ENCODE measurements at places on chromosomes 13 and 19. TPM values are rescaled to one million over a fixed set of nuclear protein-coding genes. Genes with fewer than 3 reads are reported as not detected.

MEIOSIN gene
- not detected for total RNA-seq

GARIN5A gene
- total RNA-seq = 2.9 TPM

ZNF470 gene
- 2.6 TPM for total RNA-seq

ZNF573 gene
- total RNA-seq = 3.9 TPM

- DNase-seq = no peak
Measured at GRCh38 chr13:49098771-49099512, 121.2 kb upstream of the MLNR start.

- DNase-seq = peak; percentile 26
Measured at GRCh38 chr19:13588957-13589833, 82.9 kb upstream of the CACNA1A start.

GRCh38 chr19:53780506-53780905 is 43.6 kb downstream of the NLRP12 start:
- DNase-seq = no peak

GRCh38 chr13:49303533-49304252 is 56.0 kb downstream of the CDADC1 start:
- no peak for DNase-seq

- no peak for DNase-seq
Measured at GRCh38 chr13:43783820-43784219, 3.0 kb downstream of the ENOX1 start.

DNA sequence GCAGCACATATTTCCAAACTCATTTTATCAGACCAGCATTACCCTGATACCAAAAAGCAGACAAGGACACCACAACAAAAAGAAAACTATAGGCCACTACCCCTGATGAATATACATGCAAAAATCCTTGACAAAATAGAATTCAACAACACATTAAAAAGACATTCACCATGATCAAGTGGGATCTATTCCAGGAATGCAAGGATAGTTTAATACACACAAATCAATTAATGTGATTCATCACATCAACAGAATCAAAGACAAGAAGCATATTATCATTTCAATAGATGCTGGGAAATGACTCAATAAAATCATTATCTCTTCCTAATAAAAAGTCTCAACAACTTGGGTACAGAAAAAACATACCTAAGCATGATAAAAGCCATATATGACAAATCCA is 11.2 kb downstream of the ZNF347 start:
- DNase-seq = no peak

DNA sequence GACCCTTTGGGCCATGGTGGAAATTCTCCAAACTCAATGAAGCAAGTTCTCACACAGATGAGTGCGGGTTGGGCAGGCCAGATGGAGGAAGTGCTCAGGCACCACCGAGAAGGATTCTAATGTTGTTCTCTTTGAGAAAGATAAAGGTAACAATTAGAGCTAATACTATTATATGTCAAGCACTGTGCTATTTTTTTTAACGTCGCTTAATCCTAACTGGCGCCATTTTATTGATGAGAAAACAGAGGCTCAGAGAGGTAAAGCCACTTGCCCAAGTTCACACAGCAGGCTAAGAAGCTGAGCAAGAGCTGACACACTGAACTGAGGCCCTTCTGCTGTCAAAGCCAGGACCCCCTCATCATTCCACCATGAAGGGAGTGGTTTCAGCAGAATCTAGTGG is 1.0 kb downstream of the FBL start:
- no peak for DNase-seq

DNA sequence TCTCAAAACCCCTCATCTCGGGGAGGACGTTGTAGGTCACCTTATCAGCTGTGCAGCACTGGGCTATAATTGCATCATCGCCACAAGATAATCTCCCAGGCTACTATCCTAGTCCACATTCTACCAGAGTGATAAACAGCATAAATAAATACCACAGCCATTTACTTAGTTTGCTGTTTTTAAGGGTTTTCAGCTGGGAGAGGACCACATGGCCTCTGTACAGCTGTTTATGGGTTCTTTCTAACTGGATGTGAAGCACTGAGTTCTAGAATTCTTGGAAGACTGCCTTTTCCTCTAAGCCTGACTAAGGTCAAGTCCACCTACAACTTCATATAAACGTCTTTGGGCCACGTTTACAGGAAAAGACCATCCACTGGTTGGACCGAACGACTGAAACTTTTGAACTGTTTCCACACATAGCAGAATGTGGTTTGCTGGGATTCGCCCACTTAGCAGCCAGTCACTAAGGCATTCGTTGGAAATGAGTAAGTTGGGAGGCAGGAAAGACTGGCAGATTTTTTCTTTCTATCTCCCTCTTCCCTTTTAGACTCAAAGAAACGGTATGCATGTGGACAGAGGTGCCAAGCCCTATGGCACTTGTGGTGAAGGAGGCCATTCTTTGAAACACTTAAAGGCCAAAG is 752.5 kb upstream of the SGCG start:
- no peak for DNase-seq

GRCh38 chr19:49441960-49442350 is 628 bp upstream of the SLC17A7 start:
- DNase-seq = no peak

GRCh38 chr19:10122045-10122444 is 2.3 kb upstream of the EIF3G start:
- DNase-seq = no peak

DNA sequence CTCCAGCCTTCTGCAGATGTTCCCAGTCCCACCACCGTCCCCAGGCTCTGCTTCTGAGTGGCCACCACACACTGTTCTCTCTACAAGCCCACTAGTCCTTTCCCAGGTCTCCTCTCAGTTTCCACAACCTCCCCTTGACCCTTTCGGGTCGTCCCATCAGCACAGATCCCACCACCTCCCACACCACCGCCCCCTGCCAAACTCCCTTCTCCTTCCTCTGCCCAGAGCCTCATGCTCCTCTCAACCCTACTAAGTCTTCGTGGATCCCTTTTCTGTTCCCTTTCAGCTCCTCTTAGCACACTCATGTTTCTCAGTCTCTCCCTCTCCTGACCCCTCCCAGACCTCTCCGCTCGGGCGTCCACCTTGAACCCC is 1.9 kb downstream of the NAPA start:
- peak; percentile 85 for DNase-seq

GRCh38 chr13:112220296-112220875 is 153.4 kb downstream of the SOX1 start:
- DNase-seq = peak; percentile 65

DNA sequence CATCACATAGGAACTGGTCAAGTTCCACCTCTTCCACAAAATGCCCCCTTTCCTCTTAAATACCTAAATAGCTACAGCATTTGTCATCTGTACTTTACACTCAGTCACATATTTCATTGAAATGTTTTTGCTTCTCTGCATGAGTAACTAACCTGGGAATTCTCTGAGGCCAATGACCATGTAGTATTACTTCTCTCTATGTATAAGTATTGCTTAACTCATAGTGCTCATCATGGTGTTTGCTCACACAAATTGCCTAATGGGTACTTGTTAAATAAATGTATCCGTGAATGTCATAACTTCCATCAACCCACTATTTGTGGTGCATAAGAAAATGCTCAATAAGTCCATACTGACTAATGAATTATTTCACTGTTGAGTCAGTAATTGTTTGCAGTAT is 115.5 kb downstream of the FGF14 start:
- DNase-seq = no peak

DNA sequence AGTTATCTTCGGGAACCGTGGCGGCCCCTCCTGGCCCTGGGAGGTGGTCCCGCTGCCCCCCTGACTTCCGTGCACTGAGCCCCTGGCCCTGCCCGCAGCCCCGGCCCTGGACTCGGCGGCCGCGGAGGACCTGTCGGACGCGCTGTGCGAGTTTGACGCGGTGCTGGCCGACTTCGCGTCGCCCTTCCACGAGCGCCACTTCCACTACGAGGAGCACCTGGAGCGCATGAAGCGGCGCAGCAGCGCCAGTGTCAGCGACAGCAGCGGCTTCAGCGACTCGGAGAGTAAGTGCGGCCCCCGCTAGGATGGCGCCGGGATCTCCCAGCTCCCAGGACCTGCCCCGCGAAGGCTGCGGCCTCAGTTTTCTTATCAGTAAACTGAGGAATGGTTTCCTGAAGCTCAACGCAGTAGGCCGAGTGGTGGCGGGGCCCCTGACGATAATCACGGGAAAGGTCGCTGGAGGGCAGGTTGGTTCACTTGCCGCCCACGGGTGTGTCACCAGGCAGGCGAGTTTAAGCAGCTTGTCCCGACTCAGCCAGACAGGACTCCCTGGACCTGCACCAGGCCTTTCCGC is 924 bp downstream of the RGCC start:
- DNase-seq = peak; percentile 32

- peak; percentile 95 for DNase-seq
Measured at GRCh38 chr19:47790398-47790814, 11.9 kb downstream of the SELENOW start.

GRCh38 chr13:20997301-20998161 is 63.9 kb downstream of the LATS2 start:
- DNase-seq = no peak

GRCh38 chr19:40529093-40529954 is 47.3 kb upstream of the SHKBP1 start:
- peak; percentile 97 for DNase-seq
